ENCODE measurements at places on chromosomes 4 and X. TPM values are rescaled to one million over a fixed set of nuclear protein-coding genes. Genes with fewer than 3 reads are reported as not detected.

The AFP gene
- 0.83 TPM for total RNA-seq

The TNMD gene
- total RNA-seq: not detected

The RPS6KA6 gene
- 3.3 TPM for total RNA-seq

The MSX1 gene
- 1.3 TPM for total RNA-seq

The KDR gene
- 0.26 TPM for total RNA-seq

The FDCSP gene
- not detected for total RNA-seq

The STK32B gene
- total RNA-seq: 0.50 TPM

The HERC3 gene
- total RNA-seq: 27.6 TPM

The SMIM10L2A gene
- 0.66 TPM for total RNA-seq

The TAF7L gene
- 0.33 TPM for total RNA-seq

The NXF3 gene
- total RNA-seq: not detected

The DDX53 gene
- total RNA-seq: not detected

The KLHL4 gene
- total RNA-seq: 3.5 TPM

The TMSB15B gene
- 1.5 TPM for total RNA-seq

The VCX3B gene
- not detected for total RNA-seq

The INTS6L gene
- total RNA-seq: 4.1 TPM

The SH3RF1 gene
- total RNA-seq: 13.0 TPM

The ETDB gene
- not detected for total RNA-seq

The P2RY10 gene
- not detected for total RNA-seq

The MPC1L gene
- not detected for total RNA-seq

The SSX4B gene
- not detected for total RNA-seq

The ZMAT1 gene
- total RNA-seq: 0.51 TPM

The RPL34 gene
- 867 TPM for total RNA-seq

The MBNL3 gene
- 2.8 TPM for total RNA-seq

The PDE5A gene
- 832 TPM for total RNA-seq

The TIMM8A gene
- total RNA-seq: 3.0 TPM

The WAS gene
- 0.17 TPM for total RNA-seq

The KLKB1 gene
- 0.26 TPM for total RNA-seq

The SLC25A6 gene
- 158 TPM for total RNA-seq

The ENAM gene
- total RNA-seq: under 0.01 TPM

The S100P gene
- total RNA-seq: not detected

The IL13RA2 gene
- total RNA-seq: 42.1 TPM

The ANK2 gene
- 95.1 TPM for total RNA-seq
